ENCODE measurements at places on chromosomes 6 and 20. TPM values are rescaled to one million over a fixed set of nuclear protein-coding genes. Genes with fewer than 3 reads are reported as not detected.

The MUC21 gene
- total RNA-seq: not detected

GRCh38 chr6:143166247-143166695 lies 105.6 kb downstream of the AIG1 start:
- DNase-seq: no peak

- no peak for DNase-seq
Observed at GRCh38 chr20:61259741-61260140, 7.7 kb downstream of the CDH4 start.

- DNase-seq: peak; percentile 44
Observed at GRCh38 chr20:63567386-63568169, 6.5 kb downstream of the HELZ2 start.

GRCh38 chr20:62669249-62669648 lies 26.9 kb downstream of the SLCO4A1 start:
- no peak for DNase-seq

DNA sequence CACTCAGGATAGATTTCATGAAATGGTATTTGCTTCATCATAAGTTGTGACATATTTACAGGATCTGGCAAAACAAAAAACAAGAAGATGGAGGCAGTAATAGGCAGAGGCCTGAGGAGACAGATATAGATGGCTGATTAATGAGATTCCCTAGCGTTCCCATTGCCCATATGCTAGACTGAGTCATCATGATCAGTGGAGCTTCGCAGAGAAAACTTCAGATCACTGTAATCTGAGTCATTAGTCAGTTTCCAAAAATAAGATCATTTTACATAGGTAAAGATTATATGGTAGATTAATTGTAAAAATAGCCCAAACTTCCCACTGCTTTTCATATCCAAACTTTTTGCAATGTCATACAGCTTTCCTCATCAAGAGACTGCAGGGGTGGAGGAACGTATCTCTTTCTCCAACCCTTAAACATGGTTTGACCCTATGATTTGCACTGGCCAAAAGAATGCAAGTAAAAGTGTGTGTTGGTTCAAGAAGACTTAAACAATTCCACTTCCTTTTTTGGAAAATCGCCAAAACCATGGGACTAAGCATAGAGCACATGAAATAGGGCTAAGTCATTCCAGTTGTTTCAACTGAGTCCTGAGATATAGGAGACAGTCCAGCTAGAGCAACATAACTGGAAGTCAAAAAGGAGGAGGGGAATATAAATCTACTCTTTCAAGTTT lies 626.0 kb downstream of the RNF144B start:
- DNase-seq: no peak

The FAM83C gene
- not detected for total RNA-seq

GRCh38 chr20:22927537-22927936 lies 107.6 kb upstream of the SSTR4 start:
- DNase-seq: no peak

The LY6G6F gene
- not detected for total RNA-seq

The DEFB125 gene
- not detected for total RNA-seq

- DNase-seq: no peak
Observed at GRCh38 chr6:151900256-151900655, 92.8 kb downstream of the ESR1 start.

DNA sequence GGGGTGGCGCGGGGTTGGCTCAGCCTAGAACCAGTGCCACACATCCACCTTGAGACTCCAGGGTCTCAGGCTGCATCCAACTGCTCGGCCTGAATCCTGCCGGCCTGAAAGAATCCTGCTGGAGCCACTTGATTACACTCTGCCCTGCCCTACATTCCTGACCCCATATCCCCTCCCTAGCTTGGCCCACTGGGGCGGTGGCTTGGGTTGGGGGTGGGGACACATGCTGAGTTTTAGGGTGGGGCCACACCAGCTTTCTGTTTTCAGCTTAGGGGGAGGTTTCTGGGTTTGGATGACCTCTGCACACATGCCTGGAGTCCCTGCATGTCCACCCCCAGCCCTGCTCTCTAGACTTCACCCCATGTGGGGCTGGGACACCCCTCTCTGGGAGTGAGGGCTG lies 6.8 kb downstream of the ITPR3 start:
- DNase-seq: no peak

GRCh38 chr6:21527731-21528130 lies 65.8 kb upstream of the SOX4 start:
- DNase-seq: no peak

The CBLN4 gene
- total RNA-seq: not detected

DNA sequence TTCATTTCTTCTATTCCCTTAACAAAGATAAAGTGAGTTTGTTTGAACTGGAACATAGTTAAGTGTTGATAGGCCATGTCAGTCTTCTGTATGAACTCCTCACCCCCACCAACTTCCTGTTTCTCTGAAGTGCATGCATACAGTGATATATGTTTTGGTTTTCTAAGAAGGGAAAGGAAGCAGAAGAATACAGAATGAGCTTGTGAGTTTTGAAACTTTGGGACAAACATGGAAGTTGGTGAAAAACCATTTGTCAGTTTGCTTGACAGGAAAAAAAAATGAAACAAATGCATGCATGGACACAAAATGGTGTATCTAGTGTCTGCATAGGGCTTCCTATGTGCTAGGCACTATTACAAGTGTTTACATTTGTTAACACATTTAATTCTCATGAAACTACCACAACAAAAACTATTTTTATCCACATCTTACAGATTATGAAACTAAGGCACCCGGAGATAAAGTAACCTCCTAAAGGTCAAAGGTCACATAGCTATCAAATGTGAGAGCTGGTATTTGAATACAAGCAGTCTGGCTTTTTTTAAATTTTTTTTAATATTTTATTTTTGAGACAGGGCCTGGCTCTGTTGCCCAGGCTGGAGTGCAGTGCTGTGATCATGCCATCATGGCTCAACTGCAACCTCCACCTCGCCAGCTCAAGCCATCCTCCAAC lies 105.9 kb downstream of the ADGRB3 start:
- DNase-seq: no peak

DNA sequence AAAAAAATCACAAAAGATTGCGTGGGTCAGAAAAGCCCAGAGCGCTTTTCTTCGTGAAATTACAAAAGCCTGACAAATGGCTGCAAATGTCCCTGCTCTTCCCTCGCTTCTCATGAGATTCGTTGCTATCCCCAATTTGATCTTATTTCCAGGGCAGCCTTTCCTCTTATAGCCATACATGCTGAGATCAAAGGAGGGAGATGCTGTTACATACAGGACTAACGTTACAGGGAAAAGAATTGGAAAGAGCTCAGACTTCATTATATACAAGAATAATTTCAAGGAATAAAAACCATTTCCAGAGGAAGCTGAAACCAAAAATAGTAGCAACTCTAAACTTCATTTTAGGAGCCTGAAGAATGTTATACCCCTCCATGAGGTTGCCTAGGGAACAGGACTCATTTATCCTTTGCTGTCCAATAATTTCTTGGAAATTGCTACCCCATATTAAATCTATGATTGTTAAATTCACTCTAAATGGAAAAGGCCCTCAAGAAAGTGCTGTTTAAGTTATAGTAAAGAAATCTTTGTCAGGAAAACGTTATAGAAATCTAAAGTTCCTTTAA lies 81.0 kb downstream of the METTL24 start:
- DNase-seq: no peak

- no peak for DNase-seq
Observed at GRCh38 chr6:134878136-134878535, 71.8 kb downstream of the ALDH8A1 start.

- DNase-seq: no peak
Observed at GRCh38 chr6:87745966-87746721, 44.1 kb upstream of the AKIRIN2 start.

The HCRTR2 gene
- not detected for total RNA-seq

The C20orf144 gene
- 0.16 TPM for total RNA-seq

DNA sequence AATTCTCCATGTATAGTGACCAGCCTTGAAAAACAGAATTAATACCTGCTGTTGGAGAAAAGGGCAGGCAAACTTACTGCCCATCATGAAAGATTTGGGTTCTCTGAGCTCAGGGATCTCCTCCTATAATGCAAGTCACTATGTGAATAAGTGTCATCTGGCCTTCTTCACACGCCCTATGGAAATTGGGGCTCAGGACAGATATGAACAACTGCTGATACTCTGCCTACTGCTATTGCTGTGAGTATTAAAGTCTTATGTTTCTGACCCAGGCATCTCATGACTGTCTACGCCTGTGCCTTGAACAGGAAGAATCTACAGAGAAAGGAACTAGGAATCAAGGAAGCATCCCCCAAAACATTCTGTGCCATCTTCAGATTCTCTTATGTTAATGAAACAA lies 226.1 kb downstream of the SOD2 start:
- no peak for DNase-seq

- no peak for DNase-seq
Observed at GRCh38 chr6:125183391-125183790, 29.8 kb downstream of the TPD52L1 start.

DNA sequence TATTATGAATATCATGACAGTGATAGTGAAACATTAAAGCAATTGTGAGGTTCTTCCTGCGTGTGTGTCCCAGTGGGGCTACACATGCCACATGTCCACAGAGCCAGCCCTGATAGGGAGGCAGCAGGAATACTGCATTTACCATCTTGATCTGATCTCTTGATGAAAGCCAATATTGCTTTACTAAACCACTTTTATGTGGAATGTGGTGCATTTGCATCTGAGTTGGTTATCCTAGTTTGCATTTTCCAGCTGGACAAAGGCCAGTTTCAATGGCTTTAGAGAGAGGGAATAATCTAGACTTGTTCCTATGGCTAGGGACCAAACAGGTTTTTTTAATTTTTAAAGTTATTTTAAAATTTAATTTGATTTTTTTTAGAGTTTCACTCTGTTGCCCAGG lies 216.3 kb upstream of the FERMT1 start:
- DNase-seq: no peak

GRCh38 chr20:22523499-22524392 lies 60.6 kb downstream of the FOXA2 start:
- DNase-seq: no peak

DNA sequence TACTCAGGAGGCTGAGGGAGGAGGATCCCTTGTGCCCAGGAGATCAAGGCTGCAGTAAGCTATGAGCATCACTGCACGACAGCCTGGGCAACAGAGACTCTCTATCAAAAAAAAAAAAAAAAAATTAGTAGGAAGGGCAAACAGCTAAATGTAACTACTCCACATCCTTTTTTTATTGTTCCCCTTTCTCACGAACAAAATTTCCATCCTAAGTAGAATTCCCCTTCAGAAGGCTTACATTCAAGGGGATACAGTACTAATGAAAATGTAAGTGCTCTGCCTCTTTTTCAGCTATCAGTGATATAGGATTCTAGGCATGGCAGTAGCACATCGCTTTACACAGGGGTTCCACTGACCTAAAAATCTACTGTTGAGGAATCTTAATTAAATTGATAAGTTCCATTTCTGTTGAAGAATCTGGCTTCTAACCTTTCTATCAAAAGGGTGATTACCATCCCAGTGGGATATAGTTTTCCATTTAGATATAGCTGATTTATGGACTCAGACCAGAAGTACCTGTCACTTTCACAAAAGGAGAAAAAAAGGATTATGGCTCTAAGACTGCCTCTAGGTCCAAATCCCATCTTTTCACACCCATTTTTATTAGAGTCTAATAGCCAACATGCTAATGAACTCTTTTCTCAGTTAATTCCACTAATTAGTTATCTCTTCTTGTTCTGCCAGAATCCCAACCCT lies 2.6 kb downstream of the B4GALT5 start:
- DNase-seq: no peak

Data from CD8-positive, alpha-beta memory T cell (primary cell).